ENCODE measurements at places on chromosomes 4 and X. TPM values are rescaled to one million over a fixed set of nuclear protein-coding genes. Genes with fewer than 3 reads are reported as not detected.

Gene SERTM2
- not detected for total RNA-seq

Gene ZNF711
- total RNA-seq, result 0.76 TPM

Gene RIPPLY1
- not detected for total RNA-seq

Gene CSAG3
- not detected for total RNA-seq

Gene ZMAT1
- not detected for total RNA-seq

Gene HSFX4
- not detected for total RNA-seq

Gene ZNF182
- 4.2 TPM for total RNA-seq

Gene REPS2
- total RNA-seq, result 1.3 TPM

Data from A549 treated with dexamethasone at 1 μM for 4 hours (cell line).